ENCODE measurements at places on chromosomes 12 and 14.

DNA sequence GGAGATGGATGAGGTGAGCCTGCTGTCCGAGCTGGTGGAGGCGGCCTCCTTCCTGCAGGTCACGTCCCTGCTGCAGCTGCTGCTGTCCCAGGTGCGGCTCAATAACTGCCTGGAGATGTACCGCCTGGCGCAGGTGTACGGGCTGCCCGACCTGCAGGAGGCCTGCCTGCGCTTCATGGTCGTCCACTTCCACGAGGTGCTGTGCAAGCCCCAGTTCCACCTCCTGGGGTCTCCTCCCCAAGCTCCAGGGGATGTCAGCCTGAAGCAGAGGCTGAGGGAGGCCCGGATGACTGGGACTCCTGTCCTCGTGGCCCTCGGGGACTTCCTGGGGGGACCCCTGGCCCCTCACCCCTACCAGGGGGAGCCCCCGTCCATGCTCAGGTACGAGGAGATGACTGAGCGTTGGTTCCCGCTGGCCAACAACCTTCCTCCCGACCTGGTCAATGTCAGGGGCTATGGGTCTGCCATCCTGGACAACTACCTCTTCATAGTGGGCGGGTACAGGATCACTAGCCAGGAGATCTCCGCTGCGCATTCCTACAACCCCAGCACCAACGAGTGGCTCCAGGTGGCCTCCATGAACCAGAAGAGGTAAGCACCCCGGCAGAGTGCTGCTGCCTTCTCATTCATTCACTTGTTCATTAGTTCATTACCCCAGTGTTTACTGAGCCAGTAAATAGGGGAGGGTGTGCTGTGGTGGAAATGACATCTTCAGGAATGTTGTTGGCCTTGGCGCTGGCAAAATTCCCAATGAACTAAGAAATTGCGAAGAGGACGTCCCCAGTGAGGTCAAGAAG lies 774 bp upstream of the MANSC4 start:
- DNase-seq, result peak; percentile 75

DNA sequence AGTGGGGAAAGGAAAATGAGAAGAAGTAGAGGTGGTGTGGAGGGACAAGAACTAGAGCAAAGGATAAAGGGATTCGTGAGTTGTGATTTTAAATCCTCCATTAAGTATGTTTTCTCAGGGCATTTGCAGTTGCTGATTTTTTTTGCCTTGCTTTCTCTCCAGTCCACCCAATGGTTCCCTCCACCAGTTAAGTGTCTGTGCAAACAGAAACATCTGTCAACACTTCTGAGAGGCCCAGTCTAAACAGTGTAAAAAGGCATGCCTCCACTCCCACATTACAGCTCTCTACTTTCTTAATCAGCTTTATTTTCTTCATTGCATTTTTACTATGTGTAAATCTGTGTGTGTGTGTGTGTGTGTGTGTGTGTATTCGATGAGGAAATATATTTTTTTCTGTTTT lies 141.2 kb downstream of the PPFIA2 start:
- no peak for DNase-seq

DNA sequence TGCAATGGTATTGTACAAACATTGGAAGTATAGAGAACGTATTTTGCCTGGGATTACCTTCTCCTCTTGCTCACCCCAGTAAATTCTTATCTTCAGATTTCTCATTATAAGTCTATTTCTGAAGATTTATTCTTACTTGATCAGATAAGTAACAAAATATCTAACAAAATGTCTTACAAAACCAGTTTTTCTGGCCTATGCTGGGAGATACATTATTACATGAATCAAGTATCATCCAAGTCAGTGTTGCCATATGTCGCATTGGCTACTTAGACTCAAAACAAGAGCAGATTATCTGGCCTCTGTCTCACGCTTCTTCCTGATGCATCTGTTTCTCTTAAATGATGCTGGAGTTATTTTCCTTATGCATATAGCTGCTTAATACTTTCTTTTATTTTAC lies 408.5 kb downstream of the CCER1 start:
- DNase-seq, result no peak

DNA sequence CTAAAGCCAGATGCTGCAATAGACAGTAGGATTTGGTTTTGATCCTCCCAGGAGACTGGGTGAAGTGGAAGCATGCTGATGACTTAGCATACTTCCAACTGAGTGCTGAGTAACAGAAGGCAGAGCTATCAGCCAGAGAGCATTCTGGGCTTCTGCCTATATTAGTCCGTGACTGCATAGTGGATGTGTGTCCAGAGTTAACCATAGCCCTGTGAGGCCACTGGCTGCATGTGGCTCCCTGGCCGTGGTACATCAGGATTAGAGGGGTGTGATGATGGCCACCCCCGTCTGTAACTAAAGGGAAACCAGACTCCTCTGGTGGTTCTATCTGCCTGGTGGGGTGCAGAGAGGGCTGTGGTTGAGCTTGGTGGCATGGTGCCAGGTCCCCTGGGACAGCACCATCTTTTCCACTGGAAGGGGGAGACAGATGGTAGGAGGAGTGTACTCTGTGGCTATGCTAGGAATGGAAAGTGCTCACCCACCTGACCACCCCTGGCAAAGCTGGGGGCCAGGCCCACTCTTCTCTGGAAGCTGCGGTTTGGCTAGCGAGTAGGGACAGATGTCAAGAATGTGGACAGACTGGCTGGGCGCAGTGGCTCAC lies 27.4 kb downstream of the ABCD4 start:
- DNase-seq, result peak; percentile 27

GRCh38 chr14:37988472-37988871 lies 219.2 kb upstream of the SSTR1 start:
- DNase-seq, result no peak

GRCh38 chr12:96235484-96235826 lies 41.3 kb downstream of the ELK3 start:
- no peak for DNase-seq
